ENCODE measurements at places on chromosomes 4 and X. TPM values are rescaled to one million over a fixed set of nuclear protein-coding genes. Genes with fewer than 3 reads are reported as not detected.

ZCCHC18 gene
- polyA plus RNA-seq: 0.83 TPM

ADRA2C gene
- not detected for polyA plus RNA-seq

AMTN gene
- polyA plus RNA-seq: not detected

GSX2 gene
- not detected for polyA plus RNA-seq

TLR1 gene
- 22.1 TPM for polyA plus RNA-seq

AKAP4 gene
- polyA plus RNA-seq: not detected

BMPR1B gene
- polyA plus RNA-seq: 0.07 TPM

TRO gene
- 0.84 TPM for polyA plus RNA-seq

SLC34A2 gene
- polyA plus RNA-seq: not detected

GPR101 gene
- polyA plus RNA-seq: not detected

RHOH gene
- 479 TPM for polyA plus RNA-seq

EFHC2 gene
- polyA plus RNA-seq: 3.3 TPM

DRD5 gene
- not detected for polyA plus RNA-seq

REELD1 gene
- polyA plus RNA-seq: 0.23 TPM

FRMD7 gene
- polyA plus RNA-seq: not detected

MAGEE2 gene
- polyA plus RNA-seq: not detected

INTS6L gene
- 9.2 TPM for polyA plus RNA-seq

PDE6B gene
- polyA plus RNA-seq: 21.9 TPM

PRR32 gene
- polyA plus RNA-seq: not detected

TLR6 gene
- polyA plus RNA-seq: not detected

ADGRG4 gene
- not detected for polyA plus RNA-seq

SPIN2A gene
- 0.09 TPM for polyA plus RNA-seq

IGSF1 gene
- polyA plus RNA-seq: not detected

CXCL11 gene
- not detected for polyA plus RNA-seq

ATOH1 gene
- not detected for polyA plus RNA-seq

HSFX1 gene
- polyA plus RNA-seq: 0.52 TPM

DKK2 gene
- polyA plus RNA-seq: not detected

SUPT20HL1 gene
- polyA plus RNA-seq: not detected

FRAS1 gene
- polyA plus RNA-seq: not detected

HTN1 gene
- not detected for polyA plus RNA-seq
